ENCODE measurements at places on chromosomes 11 and 22.
A peak's percentile ranks its signal among the peaks of the same experiment; 100 is the strongest.

DNA sequence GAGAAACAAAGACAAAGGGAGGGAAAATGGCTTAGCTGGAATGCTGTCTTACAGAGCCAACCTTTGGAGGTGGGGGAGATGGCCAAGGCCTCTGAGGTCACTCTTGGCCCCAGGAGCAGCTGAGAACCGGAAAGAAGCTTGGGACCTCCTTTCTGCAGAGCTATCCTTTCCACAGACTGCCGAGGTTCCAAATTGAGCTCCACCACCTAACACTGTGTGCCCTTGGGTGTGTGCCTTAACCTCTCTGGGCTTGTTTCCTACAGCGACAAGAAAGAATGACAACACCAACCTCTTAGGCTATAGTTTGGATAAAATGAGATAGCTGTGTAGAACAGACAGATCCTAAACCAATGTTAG is 23.2 kb downstream of the RTN4RL2 start:
- DNase-seq: no peak

- no peak for DNase-seq
Observed at GRCh38 chr22:17540481-17540880, 22.8 kb upstream of the SLC25A18 start.

GRCh38 chr22:17486313-17486712 is 77.0 kb upstream of the SLC25A18 start:
- no peak for DNase-seq

- DNase-seq: no peak
Observed at GRCh38 chr11:2519517-2519861, 74.7 kb downstream of the KCNQ1 start.

DNA sequence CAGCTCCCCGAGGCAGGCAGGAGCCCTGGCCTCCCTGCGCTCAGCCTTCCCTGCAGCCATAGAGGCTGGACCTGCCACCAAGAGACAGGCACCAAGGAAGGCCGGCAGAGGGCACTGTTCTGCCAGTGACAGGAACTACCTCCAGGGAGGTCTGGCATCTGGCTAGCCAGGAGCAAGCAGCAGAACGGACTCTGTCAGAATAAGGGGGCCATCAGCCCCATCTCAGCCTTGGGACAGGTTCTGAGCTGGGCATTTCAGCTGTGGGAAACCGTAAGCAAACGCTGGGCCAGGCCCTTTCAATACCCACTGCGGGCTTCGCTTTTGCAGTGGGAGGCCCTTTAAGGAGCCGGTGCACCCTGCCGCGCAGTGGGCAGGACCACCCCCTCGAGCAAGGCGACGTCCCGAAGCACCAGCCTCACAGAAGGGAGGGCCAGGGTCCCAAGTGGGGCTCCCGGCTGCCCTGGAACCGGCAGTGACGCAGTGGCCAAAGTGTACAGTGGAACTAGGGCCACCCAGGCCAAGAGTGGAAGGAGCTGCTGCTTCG is 18.2 kb downstream of the IFT27 start:
- DNase-seq: no peak

DNA sequence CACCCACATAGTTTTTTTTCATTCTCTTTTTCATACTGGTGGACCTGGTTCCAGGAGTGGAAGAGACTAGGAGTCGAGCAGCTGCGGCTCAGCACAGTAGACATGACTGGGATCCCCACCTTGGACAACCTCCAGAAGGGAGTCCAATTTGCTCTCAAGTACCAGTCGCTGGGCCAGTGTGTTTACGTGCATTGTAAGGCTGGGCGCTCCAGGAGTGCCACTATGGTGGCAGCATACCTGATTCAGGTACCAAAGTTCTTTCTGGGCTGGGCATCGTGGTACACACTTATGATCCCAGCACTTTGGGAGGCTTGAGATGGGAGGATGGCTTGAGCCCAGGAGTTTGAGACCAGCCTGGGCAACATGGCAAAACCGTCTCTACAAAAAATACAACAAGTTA is 4.2 kb downstream of the PTPMT1 start:
- no peak for DNase-seq

- DNase-seq: no peak
Observed at GRCh38 chr11:106061954-106062949, 14.9 kb downstream of the KBTBD3 start.

DNA sequence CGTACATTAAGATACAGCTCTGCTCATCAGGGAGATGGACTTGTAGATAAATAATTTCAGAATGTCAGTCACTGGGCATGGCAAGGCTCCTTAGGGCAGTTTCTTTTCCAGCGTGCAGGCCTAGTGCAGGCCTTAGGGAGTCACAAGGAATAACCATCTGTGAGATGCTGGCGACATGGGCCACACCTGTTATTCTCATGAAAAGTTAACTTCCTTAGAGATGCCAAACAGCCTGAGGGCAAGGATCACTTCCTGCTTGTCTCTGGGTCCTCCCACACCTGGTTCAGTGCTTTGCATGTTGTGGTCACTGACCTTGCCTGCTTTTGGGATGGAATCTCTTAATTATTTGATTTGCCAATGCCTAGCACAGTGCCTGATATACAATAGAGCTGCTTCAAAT is 70.6 kb downstream of the ST3GAL4 start:
- DNase-seq: no peak

DNA sequence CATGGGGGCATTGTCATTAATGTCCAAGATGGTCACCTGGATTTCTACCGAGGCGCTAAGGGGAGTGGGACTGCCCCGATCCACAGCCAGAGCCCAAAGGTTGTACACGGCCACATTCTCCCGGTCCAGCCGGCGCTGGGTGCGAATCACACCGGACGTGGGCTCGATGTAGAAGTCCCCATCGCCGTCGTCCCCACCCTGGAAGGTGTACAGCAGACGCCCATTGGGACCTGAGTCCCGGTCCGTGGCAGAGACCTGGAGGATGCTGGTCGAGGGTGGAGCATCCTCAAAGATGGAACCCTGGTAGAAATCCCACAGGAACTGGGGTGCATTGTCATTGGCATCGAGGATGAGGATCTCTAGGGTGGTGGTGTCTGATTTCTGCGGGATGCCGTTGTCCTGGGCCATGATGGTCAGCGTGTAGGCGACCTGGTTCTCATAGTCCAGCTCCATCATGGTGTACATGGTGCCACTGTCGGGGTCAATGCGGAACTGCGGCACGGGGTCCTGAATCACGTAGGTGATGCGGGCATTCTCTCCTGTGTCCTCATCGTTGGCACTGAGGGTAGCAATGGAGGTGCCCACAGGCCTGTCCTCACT is 3.1 kb downstream of the CELSR1 start:
- no peak for DNase-seq

GRCh38 chr11:100830274-100830673 is 143.2 kb downstream of the ARHGAP42 start:
- DNase-seq: peak; percentile 79

- no peak for DNase-seq
Observed at GRCh38 chr11:92308366-92308765, 83.7 kb downstream of the FAT3 start.
